ENCODE measurements at places on chromosomes 11 and 22.

DNA sequence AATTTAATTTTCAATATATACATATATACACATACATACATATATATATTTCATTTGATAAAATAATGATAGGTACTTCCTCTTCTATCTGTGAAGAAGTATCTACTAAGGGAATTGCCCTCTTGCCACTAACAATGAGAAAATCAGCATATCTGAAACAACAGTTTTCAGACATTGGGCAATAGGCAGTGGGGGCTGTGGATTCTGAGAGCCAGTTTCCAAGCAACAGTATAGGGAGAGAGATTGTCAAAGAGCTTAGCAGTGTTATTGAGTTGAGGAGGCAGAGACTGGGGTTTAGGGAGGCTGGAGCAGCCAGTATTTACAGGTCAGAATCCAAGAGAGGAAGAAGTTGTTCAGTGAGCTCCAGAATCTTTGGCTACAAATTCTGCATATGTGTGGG is 119.3 kb downstream of the ARFGAP2 start:
- no peak for DNase-seq

DNA sequence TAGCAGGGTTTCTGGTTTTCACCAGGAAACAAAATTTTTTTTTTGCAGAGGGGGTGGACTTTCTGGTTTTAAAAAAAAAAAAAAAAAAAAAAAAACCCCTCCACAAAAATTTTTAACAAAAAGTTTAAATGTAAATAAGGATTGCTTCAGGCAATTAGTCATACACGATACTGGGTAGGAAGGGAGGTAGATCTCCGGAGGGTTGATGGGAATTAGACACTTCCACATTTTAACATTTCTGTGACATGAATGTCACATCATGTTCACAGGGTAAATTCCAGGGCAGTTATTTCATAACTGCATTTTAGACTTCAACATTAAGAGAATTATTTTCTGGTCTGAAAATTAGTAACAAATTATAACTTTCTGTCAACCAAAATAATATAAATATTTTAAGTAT is 15.9 kb downstream of the NUP98 start:
- DNase-seq: no peak

DNA sequence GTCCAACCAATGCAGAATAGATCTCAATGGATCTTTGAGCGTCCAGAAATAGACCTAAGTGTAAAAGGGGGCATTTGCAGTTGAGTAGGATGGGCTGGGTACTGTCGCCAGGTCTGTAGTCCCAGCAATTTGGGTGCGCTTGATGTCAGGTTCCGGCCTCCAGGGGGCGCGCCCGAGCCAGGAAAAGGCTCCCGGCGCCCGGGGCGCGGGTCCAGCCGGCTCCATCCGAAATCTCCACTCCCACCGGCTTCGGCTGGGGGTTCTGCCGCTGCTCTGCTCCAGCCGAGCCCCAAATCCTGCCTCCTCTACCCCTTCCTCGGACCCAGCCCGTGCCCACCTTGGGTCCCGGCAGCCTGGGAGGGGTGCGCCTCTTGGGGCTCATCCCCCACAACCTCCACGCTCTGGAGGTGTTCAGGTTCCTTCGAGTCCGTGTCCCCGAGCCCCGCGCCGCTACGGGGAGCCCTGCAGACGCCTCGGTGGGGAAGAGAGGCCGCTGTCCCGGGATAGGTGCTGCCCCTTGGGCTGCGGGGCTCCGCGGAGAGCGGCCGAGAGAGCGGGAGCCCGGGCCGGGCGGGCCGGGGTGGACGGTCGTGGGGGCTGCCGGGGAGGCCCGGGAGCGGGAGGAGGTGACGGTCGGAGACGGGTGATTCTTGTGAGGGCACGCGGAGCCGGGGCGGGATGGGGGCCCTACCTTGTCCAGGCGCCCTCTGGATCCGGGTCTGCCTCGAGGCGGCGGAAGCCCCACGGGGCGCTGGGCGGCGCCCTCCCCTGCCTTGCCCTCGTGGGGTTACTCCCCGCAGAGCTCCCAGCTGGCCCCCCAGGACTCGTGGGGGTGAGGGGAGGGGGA is 13.0 kb upstream of the CYB5R3 start:
- DNase-seq: no peak

- no peak for DNase-seq
Observed at GRCh38 chr11:16935518-16936302, 78.5 kb downstream of the PLEKHA7 start.

GRCh38 chr11:61922539-61922938 is 5.2 kb upstream of the RAB3IL1 start:
- peak; percentile 55 for DNase-seq

GRCh38 chr11:13473013-13473722 is 10.1 kb upstream of the BTBD10 start:
- DNase-seq: no peak

DNA sequence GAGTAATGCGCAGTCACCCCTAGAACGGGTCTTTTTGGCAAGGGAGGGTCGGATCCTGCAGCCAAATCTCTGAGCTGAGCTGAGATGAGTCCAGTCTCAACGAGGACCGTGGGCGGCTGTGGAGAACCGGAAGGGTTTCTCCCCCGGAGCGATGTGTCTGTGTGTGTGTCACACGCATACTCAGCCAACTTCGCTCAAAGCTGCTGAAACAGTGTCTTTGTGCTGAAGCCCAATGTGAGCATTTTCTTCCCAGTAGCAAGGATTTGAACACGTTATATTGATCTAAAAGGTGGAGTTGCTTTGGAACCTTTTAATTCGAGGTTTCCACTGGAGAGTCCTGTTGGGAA is 1.4 kb upstream of the CELSR1 start:
- DNase-seq: no peak

DNA sequence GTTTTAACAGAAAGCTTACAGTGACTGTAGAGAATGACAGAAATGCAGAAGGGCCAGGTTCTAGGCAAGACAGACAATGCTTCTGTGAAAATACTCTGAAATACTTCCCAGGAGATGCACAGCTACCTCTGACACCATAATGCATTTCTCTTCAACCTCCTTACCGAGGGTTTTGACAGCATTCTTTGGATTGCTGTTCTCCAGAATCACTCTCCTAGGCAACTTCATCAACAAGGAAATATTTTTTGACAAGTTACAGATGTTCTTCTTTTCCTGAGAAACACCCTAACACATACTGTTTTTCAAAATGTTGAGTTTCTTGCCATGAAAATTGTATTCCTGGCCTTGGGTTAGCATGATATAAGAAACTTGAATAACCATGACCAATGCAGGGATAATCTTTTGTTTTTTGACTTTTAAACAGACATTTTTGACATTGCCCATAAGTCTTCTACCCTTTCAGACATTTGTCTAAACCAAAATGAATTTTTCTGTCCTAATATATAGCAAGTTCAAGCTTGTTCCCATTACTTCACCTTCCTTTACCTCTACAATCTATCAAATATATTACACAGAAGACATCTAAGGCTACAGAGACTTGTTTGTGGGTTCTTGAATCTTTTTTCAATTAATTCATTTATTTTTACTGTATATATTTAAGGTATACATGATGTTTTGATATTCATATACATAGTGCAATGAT is 108.1 kb downstream of the CCDC34 start:
- no peak for DNase-seq

DNA sequence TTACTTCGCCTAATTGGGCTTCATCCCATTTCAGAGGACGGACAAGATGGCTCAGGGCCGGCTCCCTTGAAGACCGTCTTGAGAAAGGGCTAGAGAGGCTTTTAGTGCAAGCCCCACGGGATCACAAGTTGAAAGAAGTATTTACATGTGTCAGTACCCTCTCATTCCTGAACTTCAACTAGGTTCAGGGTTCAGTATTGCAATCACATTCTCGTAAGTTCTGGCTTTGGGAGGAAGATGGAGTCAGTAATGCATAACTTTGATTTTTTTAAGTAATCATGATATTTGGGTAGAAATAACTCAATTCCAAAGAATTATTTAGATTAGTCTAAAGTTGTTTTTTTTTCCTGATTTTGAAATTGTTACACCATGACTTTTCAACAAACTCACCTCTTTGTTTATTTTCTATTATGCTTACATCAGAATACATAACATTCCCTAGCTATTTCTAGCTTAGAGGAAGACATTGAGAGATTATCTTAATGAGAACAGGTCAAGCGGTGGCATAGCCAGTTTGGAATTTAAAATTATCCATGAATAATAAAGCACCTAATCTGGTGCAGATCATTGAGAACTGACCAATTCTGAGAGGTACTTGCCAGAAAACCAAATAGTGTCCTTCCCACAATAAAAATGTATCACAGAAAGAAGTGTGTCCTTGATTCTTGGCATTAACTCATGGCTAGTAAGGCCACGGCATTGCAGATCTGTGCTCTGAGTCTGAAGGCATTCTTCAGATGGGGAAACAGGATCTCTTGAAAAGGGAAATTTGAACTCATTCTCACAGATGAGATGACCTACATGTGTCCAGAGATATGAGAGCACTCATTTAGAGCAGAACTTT is 92.1 kb upstream of the BLID start:
- DNase-seq: no peak

DNA sequence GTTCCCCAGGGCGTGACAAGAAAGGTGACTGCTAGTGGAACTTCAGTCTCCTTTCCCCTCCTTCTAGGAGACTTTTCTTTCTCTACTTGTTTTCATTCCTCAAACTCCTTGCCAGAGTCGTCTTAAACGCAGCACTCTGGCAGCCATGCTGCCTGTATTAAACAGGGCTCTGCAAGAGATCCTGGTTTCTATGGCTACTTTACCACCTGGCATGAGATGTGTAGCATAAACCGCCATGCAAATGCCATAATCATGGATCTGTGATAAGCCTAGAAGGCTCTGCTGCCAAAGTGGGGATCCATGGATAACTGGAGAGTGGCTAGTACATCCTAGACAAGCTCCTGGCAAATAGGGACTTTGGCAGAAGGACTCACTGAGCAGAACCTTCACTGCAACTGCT is 321.1 kb downstream of the CADM1 start:
- DNase-seq: no peak

- DNase-seq: no peak
Observed at GRCh38 chr11:55967914-55968313, 1.8 kb downstream of the OR10AG1 start.

- DNase-seq: no peak
Observed at GRCh38 chr11:121431820-121432526, 20.1 kb upstream of the SORL1 start.

DNA sequence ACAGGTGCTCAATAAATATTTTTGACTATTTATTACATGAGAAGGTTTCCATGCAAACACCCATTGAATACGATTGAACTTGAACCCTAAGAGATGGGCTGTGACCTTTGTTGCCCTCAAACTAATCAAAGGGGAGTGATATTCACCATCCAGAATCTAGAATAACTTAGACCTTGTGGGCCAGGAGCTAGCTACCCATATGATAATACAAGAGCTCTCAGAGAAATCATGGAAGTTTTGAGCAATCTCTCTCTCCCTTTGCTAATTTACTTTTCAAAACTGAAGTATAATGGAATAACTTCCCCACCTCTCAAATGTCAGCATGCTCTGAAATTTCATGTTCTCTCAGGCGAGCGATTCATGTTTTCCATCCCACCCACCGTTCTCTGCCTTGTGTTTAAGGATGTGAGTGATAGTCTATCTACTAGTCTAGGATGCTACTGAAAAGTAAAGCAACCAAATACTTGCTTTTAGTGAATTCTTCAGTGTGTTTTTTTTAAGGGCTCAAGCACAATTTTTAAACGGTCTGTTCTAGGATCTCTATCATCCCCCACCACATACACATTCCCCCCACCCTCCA is 33.3 kb downstream of the BARX2 start:
- no peak for DNase-seq
